ENCODE measurements at places on chromosomes 13 and 19.
A peak's percentile ranks its signal among the peaks of the same experiment; 100 is the strongest.

GRCh38 chr13:98447881-98448641 is 128.8 kb downstream of the STK24 start:
- peak; percentile 39 for DNase-seq

DNA sequence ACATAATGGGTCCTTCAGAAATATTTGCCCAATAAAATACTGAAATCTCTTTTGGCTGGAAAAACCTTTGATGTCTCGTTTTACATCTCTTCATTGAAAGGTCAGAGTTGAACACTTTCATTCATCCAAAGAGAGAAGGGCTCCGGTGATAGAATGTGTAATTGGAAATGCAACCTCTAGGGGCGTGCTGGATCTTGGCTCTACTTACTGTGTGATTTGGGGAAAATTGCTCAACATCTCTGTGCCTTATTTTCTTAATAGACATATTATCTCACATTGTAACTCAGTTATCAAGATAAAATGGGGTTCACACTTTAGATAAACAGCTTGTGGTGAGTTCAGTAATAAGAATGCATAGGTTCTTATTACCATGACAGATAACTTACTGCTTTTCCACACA is 1444.1 kb downstream of the SLITRK5 start:
- no peak for DNase-seq

DNA sequence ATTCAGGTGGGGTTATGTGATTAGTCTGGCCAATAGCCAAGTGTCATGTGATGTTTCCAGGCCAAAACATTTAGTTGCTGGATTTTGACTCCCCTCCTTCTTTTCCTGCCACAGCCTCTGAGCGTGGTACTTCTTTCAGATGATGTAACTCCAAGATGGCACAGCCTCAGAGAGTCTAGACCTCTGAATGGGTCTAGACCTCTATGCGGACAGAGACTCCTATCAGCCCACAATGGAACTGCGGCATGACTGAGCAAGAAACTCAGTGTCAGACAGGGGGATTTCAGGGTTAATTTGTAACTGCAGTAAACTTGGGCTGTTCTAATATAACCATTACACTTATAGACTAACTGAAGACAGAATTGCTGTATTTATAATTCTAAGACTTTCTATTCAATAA is 42.6 kb upstream of the ZDHHC20 start:
- DNase-seq: no peak

- DNase-seq: no peak
Observed at GRCh38 chr19:3458229-3459088, 21.9 kb downstream of the SMIM24 start.

- no peak for DNase-seq
Observed at GRCh38 chr13:113929628-113930615, 44.0 kb downstream of the C13orf46 start.

DNA sequence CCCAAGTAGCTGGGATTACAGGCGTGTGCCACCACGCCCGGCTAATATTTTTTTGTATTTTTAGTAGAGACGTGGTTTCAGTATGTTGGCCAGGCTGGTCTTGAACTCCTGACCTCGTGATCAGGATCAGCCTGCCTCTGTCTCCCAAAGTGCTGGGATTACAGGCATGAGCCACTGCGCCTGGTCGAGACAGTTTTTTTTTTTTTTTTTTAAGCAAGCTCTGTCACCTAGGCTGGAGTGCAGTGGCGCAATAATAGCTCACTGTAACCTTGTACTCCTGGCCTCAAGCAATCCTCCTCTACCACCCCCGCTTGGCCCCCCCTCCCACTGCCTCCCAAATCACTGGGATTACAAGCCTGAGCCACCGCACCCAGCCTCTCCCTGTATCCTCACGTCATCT is 6.4 kb upstream of the MAP2K7 start:
- DNase-seq: no peak

GRCh38 chr19:16143399-16144215 is at the start of gene HSH2D:
HSH2D (plus strand) TSS chr19:16143685; CDS start chr19:16148751, 5,066 bp downstream.
- no peak for DNase-seq

DNA sequence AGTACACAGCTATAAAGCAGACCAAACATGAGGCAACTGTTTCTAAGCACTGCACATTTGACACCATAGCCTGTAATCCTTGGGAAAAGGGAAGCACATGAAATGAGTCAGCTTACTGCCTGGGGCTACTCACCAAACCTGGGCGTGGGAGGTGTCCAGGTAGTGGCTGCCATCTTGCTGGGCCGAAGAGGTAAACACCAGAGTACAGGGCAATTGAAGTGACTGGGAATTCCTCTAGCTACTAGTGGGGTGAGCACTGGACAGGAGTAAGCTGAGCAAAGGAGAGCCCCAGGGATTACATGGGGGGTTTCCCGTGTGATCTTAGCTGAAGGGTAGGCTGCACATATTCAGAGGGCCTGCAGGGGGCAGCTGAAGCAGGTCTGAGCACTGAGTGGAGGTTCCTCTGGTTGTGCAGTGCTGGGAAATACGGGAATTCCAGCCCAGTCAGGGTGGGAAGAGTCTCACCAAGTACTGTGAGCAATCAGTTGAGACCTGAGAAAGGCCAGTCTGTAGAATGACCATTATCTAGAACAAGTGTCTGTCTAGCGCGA is 140.5 kb downstream of the SLC7A1 start:
- no peak for DNase-seq

DNA sequence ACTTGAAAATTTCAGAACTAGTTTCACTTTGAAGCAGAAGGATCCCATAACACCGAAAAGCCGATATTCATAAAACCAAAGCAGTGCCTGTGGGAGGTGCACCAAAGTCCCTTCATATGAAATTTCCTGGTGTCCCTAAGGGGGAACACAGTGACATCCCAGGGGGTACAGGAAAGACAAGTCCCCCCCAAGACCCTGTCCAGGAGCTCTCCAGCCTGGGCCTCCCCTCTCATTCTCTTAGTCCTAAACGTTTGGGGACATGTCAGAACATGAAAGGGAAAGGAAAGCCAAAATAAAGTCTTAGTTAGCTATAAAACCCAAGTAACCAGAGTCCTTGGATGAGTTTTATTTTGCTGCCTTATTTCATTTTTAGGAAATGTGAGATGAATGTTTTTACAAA is 56.6 kb downstream of the MRPL57 start:
- DNase-seq: no peak

DNA sequence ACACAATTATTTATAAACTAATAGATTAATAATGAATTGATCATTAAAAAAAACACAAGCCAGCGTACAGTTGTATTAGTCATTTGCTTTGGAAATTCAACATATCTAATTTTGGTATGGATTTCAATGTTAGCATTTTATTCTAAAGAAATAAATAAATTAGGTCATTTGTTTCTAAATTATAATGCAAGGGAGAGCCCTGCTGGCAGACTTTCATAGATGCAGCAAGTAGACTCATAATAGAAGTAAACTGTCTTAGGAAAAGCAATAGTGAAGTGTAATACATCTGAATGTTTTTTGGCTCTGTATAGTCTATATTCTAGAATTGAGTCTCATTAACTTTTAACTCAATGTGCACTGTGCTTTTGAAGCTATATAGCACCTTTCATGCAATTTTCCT is 982.4 kb upstream of the MIR17HG start:
- no peak for DNase-seq
